ENCODE measurements at places on chromosomes 6 and 20. TPM values are rescaled to one million over a fixed set of nuclear protein-coding genes. Genes with fewer than 3 reads are reported as not detected.

The GNAS-AS1 gene
- total RNA-seq: 3.8 TPM

The ZC2HC1B gene
- not detected for total RNA-seq

The CLDN20 gene
- total RNA-seq: not detected

DNA sequence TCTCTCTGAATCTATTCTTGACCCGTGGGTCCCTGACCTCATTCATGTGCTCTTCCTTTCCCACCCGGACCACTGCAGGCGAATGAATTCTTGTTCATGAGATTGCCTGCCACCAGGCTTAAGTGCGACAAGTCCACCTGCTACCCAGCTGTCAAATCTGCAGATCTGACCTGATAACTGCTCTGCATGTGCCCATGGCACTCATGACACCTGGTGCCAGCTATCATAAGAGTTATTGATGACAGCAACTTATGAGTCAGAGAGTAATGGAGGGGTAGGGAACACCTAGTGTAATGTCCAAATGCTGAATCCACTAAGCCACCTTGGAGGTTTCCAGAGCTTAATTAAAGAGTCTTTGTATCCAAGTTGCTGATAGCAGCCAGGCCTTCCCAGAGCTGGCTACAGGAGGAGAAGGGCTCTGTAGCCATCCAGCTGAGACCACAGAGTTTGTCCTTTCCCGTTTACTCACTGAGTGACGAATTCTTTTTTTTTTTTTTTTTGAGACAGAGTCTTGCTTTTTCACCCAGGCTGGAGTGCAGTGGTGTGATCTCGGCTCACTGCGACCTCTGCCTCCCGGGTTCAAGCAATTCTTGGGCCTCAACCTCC lies 17.4 kb downstream of the SHLD1 start:
- H3K36me3 ChIP-seq: peaks cover 2% of the 10 kb centered on the region
- no peak for DNase-seq
- no peak overlapping the region for H3K4me3 ChIP-seq
- no peaks in the 10 kb centered on the region for H3K4me1 ChIP-seq

- H3K27ac ChIP-seq: no peak overlapping the region
- H3K4me3 ChIP-seq: no peak overlapping the region
- peaks cover 10% of the 10 kb centered on the region for H3K4me1 ChIP-seq
- no peaks in the 10 kb centered on the region for H3K27me3 ChIP-seq
- no peak for DNase-seq
Observed at GRCh38 chr6:148770408-148771211, 23.8 kb downstream of the UST start.
